Cardiac muscle cell (in vitro differentiated cells and primary cell): ENCODE measurements at places on chromosomes 2 and 18. TPM values are rescaled to one million over a fixed set of nuclear protein-coding genes. Genes with fewer than 3 reads are reported as not detected.

Gene RNF125
- total RNA-seq: 1.7 and 2.2 TPM in 2 replicates

Gene FAM228A
- total RNA-seq: 1.7 and 3.0 TPM in 2 replicates

DNA sequence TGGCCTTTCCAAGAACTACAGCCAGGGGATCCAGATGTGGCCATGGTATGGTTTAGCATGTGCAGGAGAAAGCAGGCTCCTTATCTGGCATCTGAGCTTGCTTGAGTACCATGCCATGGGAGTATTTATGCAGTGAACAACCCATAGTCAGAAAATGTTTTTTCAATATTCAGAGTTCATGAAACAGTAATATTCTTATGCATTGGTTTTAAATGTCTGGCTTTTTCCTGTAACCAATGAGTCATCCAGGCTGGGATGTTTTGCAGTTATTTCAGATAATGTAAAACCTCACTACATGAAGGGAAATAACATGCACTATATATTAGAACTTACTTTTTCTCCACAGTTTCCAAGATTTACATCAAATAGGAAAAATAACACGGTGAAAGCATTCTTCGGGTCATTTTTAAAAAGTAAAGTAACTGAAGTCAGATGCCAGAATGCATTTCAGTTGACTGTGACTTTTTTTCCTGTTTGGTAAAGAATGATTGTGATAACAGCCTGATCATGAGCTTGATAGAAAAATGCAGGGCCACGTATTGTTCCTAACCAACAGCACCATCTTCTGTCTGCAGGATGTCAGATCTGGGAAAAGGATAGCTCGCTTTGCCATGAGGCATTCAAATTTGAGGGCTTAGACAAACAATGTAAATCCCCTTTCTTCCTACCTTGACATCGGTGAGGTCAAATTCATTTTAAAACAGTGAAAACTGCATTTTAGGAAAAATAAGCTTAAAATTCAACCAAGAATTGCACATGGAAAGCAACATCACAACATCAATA is 152.8 kb downstream of the DSC3 start:
- peak; percentile 31 for DNase-seq
- peaks cover 12% of the 10 kb centered on the region for H3K4me1 ChIP-seq
- no peak overlapping the region for H3K27ac ChIP-seq
- H3K36me3 ChIP-seq: no peaks in the 10 kb centered on the region

DNA sequence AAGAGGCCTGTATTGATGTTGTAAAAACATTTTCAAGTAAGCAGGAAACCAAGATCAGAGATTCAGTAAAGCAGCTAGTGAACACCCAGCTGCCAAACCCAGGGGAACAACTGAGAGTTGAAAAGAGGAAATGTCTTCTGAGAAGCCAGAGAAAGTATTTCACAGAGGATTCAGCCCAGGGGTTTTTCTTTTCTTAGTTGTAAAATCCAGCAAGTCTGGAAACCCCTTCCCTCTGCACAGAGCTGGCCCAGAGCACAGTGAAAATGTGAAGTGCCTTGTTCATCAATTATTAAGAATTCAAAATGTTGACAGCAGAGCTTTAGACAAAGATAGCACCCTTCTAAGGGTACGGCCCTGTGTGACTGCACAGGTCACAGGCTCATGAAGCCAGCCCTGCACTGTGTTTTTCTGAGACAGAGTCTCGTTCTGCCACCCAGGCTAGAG is 28.4 kb downstream of the AFF3 start:
- H3K36me3 ChIP-seq: no peaks in the 10 kb centered on the region
- peak; percentile 41 for DNase-seq
- peaks cover 8% of the 10 kb centered on the region for H3K4me1 ChIP-seq
- H3K27ac ChIP-seq: peak overlapping the region; percentile 4
